ENCODE measurements at places on chromosomes 2 and 18. TPM values are rescaled to one million over a fixed set of nuclear protein-coding genes. Genes with fewer than 3 reads are reported as not detected.
A peak's percentile ranks its signal among the peaks of the same experiment; 100 is the strongest.

GRCh38 chr2:19990416-19990728 is 467 bp upstream of the WDR35 start:
- H3K36me3 ChIP-seq: no peaks in the 10 kb centered on the region
- H3K27ac ChIP-seq: peak overlapping the region; percentile 87
- H3K4me3 ChIP-seq: peak overlapping the region; percentile 82
- no peaks in the 10 kb centered on the region for H3K27me3 ChIP-seq
- DNase-seq: no peak

DNA sequence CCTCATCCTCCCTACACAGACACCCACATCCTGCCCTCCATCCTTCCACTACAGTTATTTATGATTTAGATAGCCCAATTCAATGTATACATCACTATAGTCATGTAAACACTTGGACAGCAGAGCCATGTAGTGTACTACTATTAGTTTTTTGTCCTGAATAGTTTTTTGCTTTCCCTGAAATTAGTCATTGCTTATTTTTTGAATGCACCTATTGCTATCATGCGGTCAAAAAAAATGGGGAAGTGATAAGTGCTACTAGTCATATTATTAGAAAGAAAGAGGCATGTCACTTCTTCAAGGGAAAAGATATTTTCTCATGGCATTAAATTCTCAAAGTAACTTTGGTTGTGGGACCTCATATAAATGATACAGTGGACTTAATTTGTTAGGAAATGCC is 6.8 kb upstream of the GREB1 start:
- no peak overlapping the region for H3K27ac ChIP-seq
- peaks cover 3% of the 10 kb centered on the region for H3K27me3 ChIP-seq
- no peak overlapping the region for H3K4me3 ChIP-seq
- DNase-seq: no peak
- no peaks in the 10 kb centered on the region for H3K4me1 ChIP-seq

GRCh38 chr18:6564950-6565814 is 150.5 kb upstream of the L3MBTL4 start:
- no peak overlapping the region for H3K27ac ChIP-seq
- H3K4me1 ChIP-seq: no peaks in the 10 kb centered on the region

DNA sequence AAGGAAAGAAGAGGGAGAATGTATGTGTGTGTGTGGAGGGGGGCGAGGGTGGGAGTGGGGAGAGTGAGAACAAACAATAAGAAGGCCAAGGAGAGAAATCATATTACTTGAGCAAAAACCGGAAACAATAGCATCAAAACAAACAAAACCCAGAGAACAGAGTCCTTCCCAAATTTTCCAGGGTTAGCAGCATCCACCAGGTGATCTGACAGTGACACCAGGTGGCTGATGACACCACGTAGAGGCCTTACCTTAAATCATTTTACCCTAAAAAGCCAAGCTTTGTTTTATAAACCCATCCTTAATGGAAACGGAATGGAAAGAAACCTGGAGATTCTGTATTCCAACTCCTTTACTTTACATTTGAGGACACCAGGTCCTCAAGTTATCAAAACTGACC is 42.9 kb downstream of the CDCA7 start:
- peaks cover 19% of the 10 kb centered on the region for H3K27me3 ChIP-seq
- no peak for DNase-seq
- no peak overlapping the region for H3K27ac ChIP-seq
- H3K4me1 ChIP-seq: no peaks in the 10 kb centered on the region
- no peaks in the 10 kb centered on the region for H3K36me3 ChIP-seq

DNA sequence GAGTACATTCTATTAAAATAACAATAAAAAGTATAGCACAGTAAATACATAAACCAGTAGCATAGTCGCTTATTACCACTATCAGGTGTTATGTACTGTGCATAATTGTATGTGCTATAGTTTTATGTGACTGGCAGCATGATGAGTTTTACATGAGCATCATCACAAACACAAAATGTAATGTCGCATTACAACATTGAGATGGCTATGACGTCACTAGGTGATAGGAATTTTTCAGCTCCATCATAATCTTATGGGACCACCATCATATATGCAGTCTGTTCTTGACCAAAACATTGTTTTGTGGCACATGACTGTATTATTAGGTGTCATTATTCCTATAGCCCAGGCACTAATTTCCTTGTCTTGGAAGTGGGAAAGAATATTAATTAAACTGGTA is 48.6 kb downstream of the ZDBF2 start:
- DNase-seq: no peak
- H3K36me3 ChIP-seq: no peaks in the 10 kb centered on the region
- H3K27ac ChIP-seq: no peak overlapping the region
- no peaks in the 10 kb centered on the region for H3K4me1 ChIP-seq
- no peaks in the 10 kb centered on the region for H3K27me3 ChIP-seq

DNA sequence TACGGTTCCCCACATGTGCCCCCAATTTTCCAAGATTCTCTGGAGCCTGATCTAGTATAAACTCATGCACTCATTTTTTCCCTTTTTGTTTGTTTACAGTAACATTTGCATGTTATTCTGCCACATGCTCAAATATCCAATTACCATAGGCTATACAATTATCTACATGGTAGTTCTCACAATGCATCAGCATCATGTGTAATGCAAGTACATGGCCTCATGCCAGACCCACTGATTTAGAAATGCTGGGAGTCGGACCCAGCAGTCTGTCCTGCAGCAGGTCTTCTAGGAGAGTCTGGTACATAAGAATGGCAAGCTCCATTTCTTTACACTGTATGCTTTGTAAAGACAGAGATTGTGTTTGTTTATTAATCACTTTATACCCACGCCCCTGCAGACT is 107.7 kb downstream of the CBLN2 start:
- no peak overlapping the region for H3K4me3 ChIP-seq
- no peaks in the 10 kb centered on the region for H3K36me3 ChIP-seq
- no peak for DNase-seq
- H3K4me1 ChIP-seq: no peaks in the 10 kb centered on the region

GRCh38 chr2:164510895-164511294 is 110.4 kb downstream of the GRB14 start:
- H3K27me3 ChIP-seq: no peaks in the 10 kb centered on the region
- H3K27ac ChIP-seq: no peak overlapping the region
- H3K36me3 ChIP-seq: no peaks in the 10 kb centered on the region
- H3K4me1 ChIP-seq: no peaks in the 10 kb centered on the region
- DNase-seq: no peak

GRCh38 chr18:49722477-49722876 is 90.9 kb downstream of the ACAA2 start:
- no peak overlapping the region for H3K27ac ChIP-seq
- H3K4me1 ChIP-seq: no peaks in the 10 kb centered on the region
- no peak overlapping the region for H3K4me3 ChIP-seq
- no peaks in the 10 kb centered on the region for H3K36me3 ChIP-seq

DNA sequence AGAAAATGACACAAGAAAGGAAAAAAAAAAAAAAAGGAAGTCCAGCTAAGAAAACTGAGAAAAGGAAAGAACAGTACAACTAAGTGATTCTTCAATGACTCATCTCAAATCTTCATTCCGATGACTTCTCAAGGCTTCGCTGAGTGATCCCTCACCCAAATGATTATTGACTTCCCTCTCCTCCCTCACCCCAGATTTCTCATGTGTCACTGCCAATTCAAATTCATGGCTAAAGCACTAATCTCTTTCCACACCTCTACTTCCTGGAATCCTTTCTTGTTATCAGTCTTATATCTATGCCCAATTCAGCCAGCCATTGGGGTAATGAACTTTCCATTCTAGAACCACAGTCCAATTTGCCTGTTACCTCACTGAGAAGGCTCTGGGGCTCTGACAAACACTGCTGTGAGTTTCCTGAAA is 7.2 kb upstream of the ABCB11 start:
- no peaks in the 10 kb centered on the region for H3K36me3 ChIP-seq
- DNase-seq: no peak
- no peak overlapping the region for H3K27ac ChIP-seq
- no peaks in the 10 kb centered on the region for H3K27me3 ChIP-seq

DNA sequence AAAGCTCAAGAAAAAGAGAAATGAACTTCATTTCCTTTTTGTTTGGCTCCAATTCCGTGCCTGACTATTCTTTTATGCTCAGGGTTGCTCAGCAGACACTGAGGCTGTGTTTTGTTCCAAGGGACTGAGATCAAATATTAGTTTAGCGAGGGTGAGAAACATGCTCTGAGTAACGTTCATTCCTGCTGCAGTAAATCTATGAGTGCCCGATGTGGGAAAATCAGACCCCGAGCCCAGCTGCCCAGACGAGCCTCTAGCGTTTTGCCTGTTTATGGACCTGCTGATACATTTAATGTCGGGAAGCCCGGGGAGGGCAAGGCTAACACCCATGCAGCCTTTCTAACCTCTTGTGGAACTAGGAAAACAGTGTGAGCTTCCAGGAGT is 119.2 kb downstream of the VAPA start:
- H3K4me3 ChIP-seq: no peak overlapping the region
- H3K4me1 ChIP-seq: no peaks in the 10 kb centered on the region
- no peaks in the 10 kb centered on the region for H3K36me3 ChIP-seq
- no peak for DNase-seq

Gene SLC5A6
- total RNA-seq: 109 TPM

Gene C2orf76
- 19.6 TPM for total RNA-seq

Gene SRD5A2
- not detected for total RNA-seq
